Left hindlimb (tissue), 1 donor: ENCODE measurements at places on chromosomes 5 and 9.
A peak's percentile ranks its signal among the peaks of the same experiment; 100 is the strongest.

GRCh38 chr5:9283473-9283872 lies 262.4 kb downstream of the SEMA5A start:
- no peak for DNase-seq

DNA sequence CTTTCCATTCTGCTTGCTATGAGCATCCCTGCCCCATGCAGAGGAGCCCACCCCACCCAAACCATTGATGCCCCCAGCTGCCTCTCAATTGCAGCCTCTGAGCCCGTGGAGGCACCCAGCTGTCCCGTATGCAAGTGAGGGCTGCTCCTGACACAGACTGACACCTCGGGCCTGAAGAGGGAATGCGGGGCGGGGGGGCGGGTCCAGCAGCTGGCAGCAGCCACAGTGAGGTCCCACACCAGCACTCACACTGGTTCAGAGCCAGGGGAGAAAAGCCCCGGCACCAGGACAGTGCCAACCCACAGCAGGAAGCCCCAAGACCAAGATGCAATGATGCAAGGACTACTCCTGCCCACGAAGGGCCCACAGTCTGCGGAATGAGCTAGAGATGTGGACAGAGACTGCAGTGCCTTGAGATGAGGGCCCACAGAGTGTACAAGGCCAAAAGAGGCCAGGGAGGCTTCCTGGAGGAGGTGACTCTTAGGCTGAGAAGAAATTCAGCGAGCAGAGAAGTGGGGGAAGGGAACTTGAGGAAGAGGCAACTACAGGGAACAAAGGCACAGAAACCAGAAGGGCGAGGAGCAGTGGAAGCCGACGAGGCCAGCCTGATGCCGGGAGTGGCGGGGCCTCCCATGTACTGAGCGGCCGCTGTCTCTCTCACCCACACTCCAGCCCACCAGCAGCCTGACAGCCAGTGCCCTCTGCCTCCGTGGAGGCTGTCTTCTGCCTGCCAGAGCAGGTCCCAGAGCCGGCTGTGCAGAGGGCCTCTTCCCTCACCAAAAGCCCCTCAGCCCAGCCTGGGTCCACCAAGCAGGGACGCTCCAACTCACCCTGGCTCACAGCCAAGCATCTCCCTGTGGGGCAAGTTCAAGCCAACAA lies 9.2 kb downstream of the EEIG1 start:
- peak; percentile 53 for DNase-seq

DNA sequence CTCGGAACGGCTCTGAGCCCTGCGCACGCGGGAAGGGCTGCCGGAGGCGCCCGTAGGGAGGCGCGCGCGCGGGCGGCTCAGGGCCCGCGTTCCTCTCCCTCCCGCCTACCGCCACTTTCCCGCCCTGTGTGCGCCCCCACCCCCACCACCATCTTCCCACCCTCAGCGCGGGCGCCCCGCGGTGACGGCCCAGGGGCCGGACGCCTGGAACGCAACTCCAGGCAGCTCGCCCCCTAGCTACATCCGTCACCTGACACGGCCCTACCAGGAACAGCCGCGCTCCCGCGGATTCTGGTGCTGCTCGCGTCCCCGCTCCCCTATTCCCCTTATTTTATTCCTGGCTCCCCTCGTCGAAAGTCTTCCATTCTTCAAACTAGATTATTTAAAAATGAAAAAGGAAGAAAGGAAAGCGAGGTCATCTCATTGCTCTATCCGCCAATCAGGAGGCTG lies at the start of gene CDKN2B-AS1:
Gene CDKN2B-AS1 (plus strand): TSS at position 236 of the 450 bp plus-strand sequence.
- peak; percentile 57 for DNase-seq

DNA sequence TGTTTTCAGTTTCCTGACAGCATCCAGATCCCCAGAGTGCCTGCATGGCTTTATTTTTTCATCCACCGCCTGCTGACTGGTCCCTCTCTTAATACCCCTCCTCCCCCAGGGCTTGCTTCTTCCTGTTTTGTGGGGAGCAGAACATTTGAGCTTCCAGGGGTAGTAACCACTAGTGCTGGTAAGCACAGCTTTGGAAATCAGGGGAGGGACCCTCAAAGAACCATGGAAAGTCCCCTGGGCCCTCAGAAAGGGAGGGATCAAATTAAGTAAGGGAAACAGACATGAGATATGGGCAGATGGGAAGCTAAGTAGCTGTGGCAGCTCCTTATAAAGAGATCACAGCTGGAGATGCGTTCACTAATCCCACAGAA lies 26.8 kb downstream of the GRIA1 start:
- no peak for DNase-seq

DNA sequence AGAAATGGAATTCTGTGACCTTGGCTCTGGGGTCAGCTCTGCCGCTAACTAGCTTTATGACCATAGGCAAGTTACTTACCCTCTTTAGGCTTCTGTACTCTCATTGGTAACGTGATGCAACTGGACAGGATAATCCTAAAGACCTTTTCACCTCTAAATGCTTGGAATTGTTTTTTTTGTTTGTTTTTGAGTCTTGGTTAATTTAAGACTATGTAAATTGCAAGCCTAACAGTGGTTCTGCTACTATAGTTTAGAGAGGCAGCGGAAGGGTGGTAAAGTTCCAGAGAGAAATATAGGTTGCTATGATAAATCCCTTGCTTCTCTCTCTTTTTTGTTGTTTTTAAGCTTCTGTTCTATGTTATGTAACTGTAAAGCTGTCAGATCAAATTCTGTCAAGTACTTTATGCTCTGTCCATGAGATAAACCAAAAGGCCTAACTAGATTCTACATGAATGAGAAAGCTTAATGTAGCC lies 17.6 kb downstream of the FAM169A start:
- DNase-seq = no peak

DNA sequence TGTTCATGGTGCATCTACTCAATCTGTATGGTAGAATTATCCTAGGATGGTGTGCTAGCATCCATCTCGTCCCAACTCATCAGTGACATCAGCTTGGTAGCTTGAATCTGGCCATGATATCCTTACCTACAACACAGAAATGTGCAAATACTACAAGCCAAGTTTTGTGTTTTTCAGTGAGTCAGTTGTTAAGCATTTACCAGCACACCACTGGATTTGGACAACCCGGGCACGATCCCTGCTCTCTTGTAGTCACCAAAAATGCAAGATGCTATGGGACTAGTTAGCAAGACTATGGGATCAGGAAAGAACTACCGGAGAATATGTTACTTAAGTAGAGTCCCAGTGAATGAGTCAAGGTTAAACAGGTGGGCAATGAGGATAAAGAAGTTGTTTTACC lies 32.1 kb upstream of the ZNF354B start:
- no peak for DNase-seq

- DNase-seq = no peak
Measured at GRCh38 chr5:175819090-175819425, 52.3 kb upstream of the CPLX2 start.

DNA sequence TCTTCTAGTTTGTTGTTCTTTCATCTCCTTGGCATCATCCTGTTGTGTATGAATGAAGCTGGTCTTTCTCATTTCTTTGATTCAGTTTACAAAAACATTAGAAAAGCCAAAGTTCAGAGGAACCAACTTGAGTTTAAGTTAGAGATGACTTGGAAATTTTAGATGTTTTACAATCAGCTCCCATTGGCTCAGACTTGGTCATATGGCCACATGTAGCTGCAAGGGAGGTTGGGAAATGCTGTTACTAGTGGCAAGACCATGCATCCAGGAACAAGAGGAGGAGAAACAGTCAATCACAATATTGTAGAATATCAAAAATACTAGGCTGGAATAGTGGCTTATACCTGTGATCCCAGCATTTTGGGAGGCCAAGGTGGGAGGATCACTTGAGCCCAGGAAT lies 19.5 kb downstream of the CARD6 start:
- no peak for DNase-seq

DNA sequence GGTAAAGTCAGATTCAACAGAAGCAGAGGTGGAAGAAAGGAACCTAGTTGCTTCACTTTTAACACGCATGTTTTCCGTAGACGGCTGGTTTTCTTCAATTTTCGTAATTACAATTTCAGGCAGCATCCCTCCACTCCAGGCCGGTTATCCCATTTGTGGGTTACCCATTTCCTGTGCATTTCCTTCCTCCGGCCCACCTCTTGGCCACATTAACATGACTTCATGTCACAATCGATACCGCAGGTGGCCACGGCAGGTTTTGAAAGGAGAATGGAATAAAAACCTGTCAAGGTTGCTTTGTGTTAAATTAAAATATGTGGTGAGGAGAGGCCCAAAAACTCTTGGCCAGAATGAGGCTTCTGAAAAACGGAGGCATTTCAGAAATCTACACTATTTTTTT lies 130.2 kb downstream of the PCSK5 start:
- peak; percentile 38 for DNase-seq

GRCh38 chr9:126338945-126339344 lies 12.3 kb downstream of the MVB12B start:
- no peak for DNase-seq

GRCh38 chr5:94778299-94778698 lies 159.8 kb downstream of the SLF1 start:
- no peak for DNase-seq

DNA sequence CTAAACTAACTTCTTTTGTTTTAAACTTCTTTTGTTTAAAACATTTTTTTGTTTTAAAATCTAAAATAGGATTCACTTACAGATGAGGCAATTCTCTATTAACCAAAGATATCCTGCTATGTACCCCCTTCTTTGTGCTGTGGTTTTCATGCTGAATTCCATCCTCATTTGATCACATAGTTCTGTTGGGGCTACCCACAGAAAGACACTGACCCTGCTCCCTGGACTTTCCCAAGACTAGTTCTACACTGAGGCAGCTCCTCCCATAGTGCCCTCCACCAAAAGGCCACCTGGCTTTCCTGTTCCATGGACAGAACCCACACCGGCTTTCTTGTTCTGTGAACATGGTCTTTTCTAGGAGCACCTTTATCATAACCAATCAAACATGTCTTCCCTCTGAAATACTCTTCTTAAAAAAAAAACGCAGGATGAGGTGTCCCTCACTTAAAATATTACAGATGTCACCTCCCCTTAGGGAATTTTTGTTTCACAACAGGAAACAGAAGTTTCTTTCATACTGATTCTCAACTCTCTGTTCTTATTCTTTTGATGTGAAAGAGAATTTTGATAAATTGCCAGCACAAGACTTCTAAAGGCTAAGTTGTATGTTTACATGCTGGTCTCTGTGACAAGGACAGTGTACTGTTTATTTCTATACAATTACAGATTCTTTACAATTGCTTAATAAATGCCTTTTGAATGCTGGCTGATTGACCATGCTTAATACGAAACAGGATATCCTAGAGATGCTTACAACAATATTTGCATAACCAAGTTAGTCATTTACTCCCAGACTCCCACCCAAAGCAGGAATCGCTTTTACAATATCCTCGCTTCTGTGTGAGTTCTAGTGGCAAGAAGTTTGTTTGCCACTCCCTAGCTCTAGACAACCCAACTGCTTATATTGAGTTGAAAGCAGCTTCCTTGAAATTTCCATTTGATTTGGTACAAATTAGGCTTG lies 300.4 kb downstream of the DTWD2 start:
- DNase-seq = no peak

- DNase-seq = no peak
Measured at GRCh38 chr5:40206030-40206429, 473.7 kb upstream of the PTGER4 start.

GRCh38 chr9:136847826-136848392 lies 1.3 kb upstream of the PHPT1 start:
- DNase-seq = peak; percentile 87

DNA sequence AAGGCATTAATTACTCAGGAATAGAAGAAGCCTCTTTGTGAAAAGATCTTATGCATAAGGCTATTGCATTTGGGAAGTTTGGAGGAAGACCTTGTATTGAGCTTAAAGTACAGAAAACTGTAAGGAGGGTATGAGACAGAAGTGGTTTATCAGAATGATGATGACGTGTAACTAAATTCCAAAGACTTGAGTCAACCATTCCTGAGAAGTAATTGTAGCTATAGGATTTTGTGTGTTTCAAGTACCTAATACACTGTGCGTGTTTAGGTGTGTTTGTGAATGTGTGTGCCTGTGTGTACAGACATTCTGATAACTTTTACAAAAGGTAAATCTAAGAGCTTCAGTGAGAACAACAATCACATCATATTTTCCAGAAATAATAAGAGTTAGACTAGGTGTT lies 46.5 kb upstream of the IRX2 start:
- DNase-seq = no peak

- no peak for DNase-seq
Measured at GRCh38 chr9:68714416-68715180, 9.6 kb downstream of the PIP5K1B start.

DNA sequence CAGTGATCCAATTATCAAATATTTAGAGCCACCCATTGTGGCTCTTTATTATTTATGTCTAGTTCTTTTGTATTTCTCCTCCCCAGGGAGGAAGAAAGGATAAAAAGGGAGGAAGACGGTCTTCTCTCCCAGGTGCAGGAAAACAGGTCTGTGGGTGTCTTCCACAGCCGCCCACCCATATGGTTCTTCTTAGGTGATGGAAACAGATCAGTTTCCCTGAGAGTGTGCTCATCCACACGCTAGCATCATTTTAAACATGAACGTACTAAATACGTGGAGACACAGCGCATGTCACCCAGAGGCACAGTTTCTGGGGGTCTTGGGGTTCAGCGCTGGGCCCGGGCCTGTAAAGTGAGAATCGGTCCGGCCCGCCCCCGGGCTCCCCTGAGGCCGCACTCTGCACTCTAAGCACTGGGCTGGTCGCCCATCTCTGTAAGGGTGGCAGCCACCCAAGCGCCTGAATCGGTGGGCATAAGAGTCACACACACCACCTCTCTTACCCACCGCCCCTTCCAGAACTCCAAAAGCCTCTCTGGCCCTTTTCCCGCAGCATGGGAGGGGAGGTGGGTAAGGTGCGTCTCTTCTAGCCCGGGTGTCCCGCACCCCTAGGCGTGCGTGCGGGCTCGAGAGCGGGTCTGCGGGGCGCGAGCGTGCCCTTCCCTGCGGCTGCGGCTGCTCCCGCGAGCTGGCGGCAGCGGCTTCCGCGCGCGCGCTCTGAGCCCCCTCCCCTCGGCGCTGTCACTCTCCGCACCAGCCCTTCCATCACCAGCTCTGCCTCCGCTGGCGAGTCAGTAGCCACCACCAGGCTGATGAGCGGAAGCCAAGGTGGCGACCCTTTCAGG lies 1.3 kb downstream of the PTCH1 start:
- DNase-seq = peak; percentile 57

DNA sequence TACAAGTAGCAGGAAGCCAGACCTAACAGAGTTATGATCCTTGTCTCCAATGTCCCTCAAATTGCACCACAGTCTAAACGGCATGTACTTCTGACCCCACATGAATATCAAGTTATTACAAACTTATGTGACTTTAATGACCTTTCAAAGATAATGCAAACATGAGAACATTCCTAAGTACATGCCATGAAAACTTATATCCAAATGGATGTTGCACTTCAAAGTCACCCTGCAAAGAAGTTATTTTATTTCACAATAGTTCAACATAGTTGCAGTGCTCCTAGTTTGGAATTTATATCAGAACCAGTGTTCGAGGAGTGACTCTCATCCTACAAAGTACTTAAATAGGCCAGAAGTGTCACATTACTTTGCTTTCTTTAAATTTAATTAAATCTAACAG lies 41.2 kb upstream of the ITGA1 start:
- no peak for DNase-seq

GRCh38 chr9:132167192-132167591 lies 5.3 kb downstream of the NTNG2 start:
- no peak for DNase-seq

- DNase-seq = no peak
Measured at GRCh38 chr5:98798371-98798770, 24.9 kb downstream of the RGMB start.

- no peak for DNase-seq
Measured at GRCh38 chr5:31731710-31732301, 92.9 kb downstream of the PDZD2 start.

GRCh38 chr9:85129514-85129913 lies 460.0 kb downstream of the NTRK2 start:
- no peak for DNase-seq

- peak; percentile 79 for DNase-seq
Measured at GRCh38 chr5:133868946-133869518, 99.4 kb downstream of the C5orf15 start.

GRCh38 chr9:128946571-128947276 lies 679 bp downstream of the DOLK start:
- no peak for DNase-seq
